Aorta (tissue), 5 donors: ENCODE measurements at places on chromosomes 16 and 17. TPM values are rescaled to one million over a fixed set of nuclear protein-coding genes. Genes with fewer than 3 reads are reported as not detected.

PPY gene
- not detected for polyA plus RNA-seq

ABCA6 gene
- polyA plus RNA-seq = 39.8 TPM

BCO1 gene
- not detected for polyA plus RNA-seq

TBC1D3 gene
- not detected for polyA plus RNA-seq

HAGHL gene
- 22.5 TPM for polyA plus RNA-seq

SPATA22 gene
- polyA plus RNA-seq = not detected

ABCC1 gene
- polyA plus RNA-seq = 30.8 TPM

ADAP2 gene
- polyA plus RNA-seq = 11.6 TPM

DOC2B gene
- polyA plus RNA-seq = 0.13 TPM

C16orf86 gene
- polyA plus RNA-seq = 3.1 TPM

DNA sequence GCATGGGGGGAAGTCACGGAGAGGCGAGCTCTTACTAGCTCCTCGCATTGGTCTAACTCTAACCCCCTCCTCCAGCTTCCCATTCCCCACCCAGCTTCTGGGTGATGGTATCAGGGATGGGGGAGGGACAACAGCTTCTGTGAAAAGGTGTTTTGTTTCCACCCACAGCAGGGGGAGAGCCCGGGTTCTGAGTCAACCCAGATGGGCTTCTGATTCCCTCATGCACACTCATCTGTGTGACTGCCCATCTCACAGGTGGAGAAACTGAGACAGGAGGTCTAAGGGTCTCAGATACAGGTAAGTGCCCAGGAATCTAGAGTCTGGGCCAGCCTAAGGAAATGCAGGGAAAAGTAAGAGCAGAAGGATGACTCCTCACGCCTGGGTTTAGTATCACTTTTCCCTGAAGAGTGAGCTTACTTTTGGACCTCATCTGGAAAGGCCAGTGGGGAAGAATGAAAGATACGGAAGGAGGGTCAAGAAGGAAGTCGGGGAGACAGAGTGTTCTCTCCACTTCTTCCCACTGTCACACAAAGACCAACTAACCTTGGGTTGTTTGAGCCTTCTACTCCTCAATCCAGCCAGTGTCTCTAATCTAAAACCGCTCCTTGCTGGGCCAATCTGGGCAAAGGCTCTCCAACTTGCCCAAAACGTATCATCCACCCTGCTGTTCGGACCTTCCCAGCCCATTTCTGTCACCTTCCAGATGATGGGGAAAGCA lies 3.1 kb upstream of the TLCD2 start:
- H3K27me3 ChIP-seq = no peaks in the 10 kb centered on the region
- H3K4me1 ChIP-seq = no peaks in the 10 kb centered on the region
- H3K4me3 ChIP-seq = no peak overlapping the region
- no peak for DNase-seq
- H3K36me3 ChIP-seq = peaks cover 4% of the 10 kb centered on the region

DNA sequence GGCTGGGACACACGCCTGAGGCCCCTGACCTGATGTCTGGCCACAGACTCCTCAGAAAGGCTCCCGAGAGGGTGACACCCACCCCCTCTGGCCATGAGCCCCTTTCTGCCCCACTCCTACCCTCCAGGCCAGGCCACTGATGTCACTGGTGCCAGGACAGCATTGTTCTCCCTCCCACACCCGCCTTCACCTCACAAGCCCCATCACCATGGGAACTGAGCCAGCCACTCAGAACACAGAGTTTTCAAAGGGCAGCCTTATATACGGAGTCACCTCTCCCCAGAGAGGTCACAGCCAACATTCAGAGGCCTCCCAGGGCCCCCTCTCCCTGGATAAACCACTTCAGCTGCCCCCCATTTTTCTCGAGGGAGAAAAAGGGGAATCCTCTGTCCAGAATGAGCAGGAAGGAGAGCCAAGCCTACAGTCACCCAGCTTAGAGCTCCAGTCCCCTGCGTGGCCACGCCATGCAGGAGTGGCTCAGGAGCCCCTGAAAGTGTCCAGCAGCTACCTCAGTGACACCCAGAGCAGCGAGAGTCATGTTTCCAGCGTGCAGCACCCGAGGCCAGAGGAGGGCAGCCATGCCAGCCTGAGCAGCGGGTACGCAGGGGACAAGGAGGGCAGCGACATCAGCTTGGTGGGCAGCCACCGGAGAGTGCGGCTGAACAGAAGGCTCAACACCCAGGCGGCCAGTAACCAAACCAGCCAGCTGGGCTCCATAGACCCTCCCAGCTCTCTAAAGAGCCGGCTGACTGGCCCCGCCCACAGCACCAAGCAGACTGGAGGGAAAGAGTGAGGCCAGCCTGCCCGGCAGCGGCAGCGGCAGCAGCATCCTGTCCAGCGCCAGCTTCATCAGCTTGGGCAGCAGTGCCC lies at the start of gene C16orf82:
TSS of gene C16orf82 (plus strand) at position 260 of the 870 bp plus-strand sequence.
- DNase-seq = no peak
- H3K4me3 ChIP-seq = no peak within 1 kb of the TSS
- no peaks in the 10 kb centered on the region for H3K4me1 ChIP-seq
- H3K27ac ChIP-seq = no peak within 1 kb of the TSS
- H3K27me3 ChIP-seq = peaks cover 1% of the 10 kb centered on the region

GRCh38 chr17:74288785-74289184 lies 14.8 kb downstream of the DNAI2 start:
- H3K4me1 ChIP-seq = no peaks in the 10 kb centered on the region
- H3K36me3 ChIP-seq = no peaks in the 10 kb centered on the region
- no peak overlapping the region for H3K4me3 ChIP-seq
- no peaks in the 10 kb centered on the region for H3K27me3 ChIP-seq

GRCh38 chr17:74042744-74043486 lies 160.6 kb upstream of the RPL38 start:
- H3K36me3 ChIP-seq = no peaks in the 10 kb centered on the region
- peak overlapping the region; percentile 19 for H3K27ac ChIP-seq
- no peaks in the 10 kb centered on the region for H3K27me3 ChIP-seq
- no peak overlapping the region for H3K4me3 ChIP-seq
- no peaks in the 10 kb centered on the region for H3K4me1 ChIP-seq

GRCh38 chr16:5026664-5027063 lies 7.1 kb downstream of the NAGPA start:
- no peak overlapping the region for H3K4me3 ChIP-seq
- no peaks in the 10 kb centered on the region for H3K4me1 ChIP-seq
- H3K27me3 ChIP-seq = no peaks in the 10 kb centered on the region
- no peak overlapping the region for H3K27ac ChIP-seq
- H3K36me3 ChIP-seq = no peaks in the 10 kb centered on the region

DNA sequence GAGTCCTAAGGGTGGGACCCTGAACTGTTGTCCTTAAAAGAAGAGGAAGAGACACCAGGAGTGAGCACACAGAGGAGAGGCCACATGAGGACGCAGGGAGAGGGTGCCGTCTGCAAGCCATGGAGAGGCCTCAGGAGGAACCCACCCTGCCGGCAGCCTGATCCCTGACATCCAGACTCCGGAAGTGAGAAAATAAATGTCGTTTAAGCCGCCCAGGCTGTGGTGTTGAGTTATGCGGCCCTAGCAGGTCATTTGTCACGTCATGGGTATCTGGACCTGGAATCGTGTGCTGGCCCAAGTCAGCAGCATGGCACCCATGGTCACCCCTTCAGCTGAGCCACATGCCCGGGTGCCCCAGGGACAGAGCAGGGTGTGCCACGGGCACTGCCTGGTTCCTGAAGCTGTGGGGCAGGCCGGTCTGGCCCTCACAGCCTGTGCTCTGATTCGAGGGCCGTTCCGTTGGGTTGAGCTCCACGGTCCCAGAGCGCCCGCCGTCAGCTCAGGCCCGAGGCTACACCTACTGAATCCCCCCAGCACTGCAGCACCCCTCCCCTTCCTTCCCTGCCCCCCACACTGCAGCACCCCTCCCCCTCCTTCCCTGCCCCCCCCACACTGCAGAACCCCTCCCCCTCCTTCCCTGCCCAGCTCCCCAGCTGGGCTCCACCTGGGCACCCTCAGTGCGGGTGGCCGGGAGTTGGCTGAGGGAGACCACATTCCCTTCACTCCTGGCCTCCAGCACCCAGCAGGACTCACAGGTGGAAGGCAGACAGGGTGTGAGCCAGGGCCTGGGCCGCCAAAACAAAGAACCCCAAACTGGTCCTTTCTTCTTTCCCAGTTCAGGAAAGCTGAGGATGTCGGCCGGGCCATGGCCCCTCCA lies 2.7 kb upstream of the CCDC57 start:
- H3K27me3 ChIP-seq = no peaks in the 10 kb centered on the region
- DNase-seq = peak; percentile 71
- no peaks in the 10 kb centered on the region for H3K36me3 ChIP-seq
- H3K4me3 ChIP-seq = no peak overlapping the region
- no peak overlapping the region for H3K27ac ChIP-seq
- H3K4me1 ChIP-seq = no peaks in the 10 kb centered on the region

- H3K27ac ChIP-seq = no peak overlapping the region
- DNase-seq = peak; percentile 78
- no peaks in the 10 kb centered on the region for H3K27me3 ChIP-seq
- H3K4me3 ChIP-seq = peak overlapping the region; percentile 61
- H3K36me3 ChIP-seq = no peaks in the 10 kb centered on the region
- no peaks in the 10 kb centered on the region for H3K4me1 ChIP-seq
Measured at GRCh38 chr16:80803339-80804055, 901 bp downstream of the CDYL2 start.

DNA sequence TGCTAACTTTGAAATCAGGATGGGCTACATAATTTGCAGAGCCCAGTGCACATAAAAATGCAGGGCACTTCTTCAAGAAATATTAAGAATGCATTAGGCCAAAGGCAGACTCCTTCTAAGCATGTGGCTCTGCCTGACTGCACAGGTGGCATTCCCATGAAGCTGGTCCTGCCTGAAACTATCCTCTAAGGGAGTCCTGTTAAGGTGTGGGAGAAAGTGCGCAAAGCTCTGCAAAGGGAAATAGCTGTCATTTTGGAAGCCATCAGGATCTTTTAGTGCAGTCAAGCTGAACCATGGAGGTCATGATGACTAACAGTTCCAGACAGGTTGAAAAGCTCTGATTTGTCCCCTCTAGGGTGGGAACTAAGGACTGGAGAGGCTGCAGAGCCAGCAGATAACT lies 41.9 kb upstream of the CRHR1 start:
- H3K27ac ChIP-seq = no peak overlapping the region
- no peak overlapping the region for H3K4me3 ChIP-seq
- DNase-seq = no peak
- no peaks in the 10 kb centered on the region for H3K27me3 ChIP-seq

- no peak overlapping the region for H3K27ac ChIP-seq
- no peaks in the 10 kb centered on the region for H3K27me3 ChIP-seq
- H3K4me1 ChIP-seq = no peaks in the 10 kb centered on the region
- H3K36me3 ChIP-seq = no peaks in the 10 kb centered on the region
- no peak overlapping the region for H3K4me3 ChIP-seq
Measured at GRCh38 chr17:6386041-6386630, 48.8 kb downstream of the AIPL1 start.

DNA sequence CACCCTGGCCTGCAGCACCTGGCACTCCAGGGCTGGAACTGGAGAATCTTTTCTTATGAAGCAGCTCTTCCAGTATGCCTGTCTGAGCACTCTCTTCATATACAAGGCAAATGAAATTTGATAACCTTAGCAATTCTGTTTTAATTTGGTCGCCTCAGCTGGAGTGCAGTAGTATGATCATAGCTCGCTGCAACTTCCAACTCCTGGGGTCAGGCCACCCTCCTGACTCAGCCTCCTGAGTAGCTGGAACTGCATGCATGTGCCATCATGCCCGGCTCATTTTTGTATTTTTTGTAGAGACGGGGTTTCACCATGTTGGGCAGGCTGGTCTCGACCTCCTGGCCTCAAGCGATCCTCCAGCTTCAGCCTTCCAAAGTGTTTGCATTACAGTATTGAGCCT lies 140.8 kb upstream of the CHMP6 start:
- H3K4me3 ChIP-seq = no peak overlapping the region
- no peak for DNase-seq
- no peaks in the 10 kb centered on the region for H3K36me3 ChIP-seq
- no peaks in the 10 kb centered on the region for H3K4me1 ChIP-seq
- H3K27ac ChIP-seq = no peak overlapping the region
- no peaks in the 10 kb centered on the region for H3K27me3 ChIP-seq

DNA sequence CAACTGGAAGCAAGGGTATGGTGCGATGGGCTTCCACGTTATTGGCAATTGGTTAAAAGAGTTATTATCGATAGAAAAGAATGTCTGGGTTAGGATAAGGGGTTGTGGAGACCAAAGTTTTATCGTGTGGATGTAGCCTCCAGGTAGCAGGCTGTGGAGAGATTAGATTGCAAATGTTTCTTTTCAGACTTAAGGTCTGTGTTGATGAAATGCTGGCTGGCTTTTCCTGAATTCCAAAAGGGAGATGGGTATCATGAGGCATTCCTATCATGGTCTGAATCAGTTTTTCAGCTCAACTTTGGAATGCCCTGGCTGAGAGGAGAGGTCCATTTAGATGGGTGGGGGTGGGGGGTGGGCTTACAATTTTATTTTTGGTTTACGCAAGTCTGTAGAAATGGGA lies 395.0 kb upstream of the RBFOX1 start:
- no peak overlapping the region for H3K27ac ChIP-seq
- no peak overlapping the region for H3K4me3 ChIP-seq
- no peaks in the 10 kb centered on the region for H3K27me3 ChIP-seq
- H3K4me1 ChIP-seq = no peaks in the 10 kb centered on the region
- DNase-seq = no peak

GRCh38 chr16:1613211-1613622 lies 1.1 kb downstream of the CRAMP1 start:
- no peaks in the 10 kb centered on the region for H3K36me3 ChIP-seq
- no peaks in the 10 kb centered on the region for H3K27me3 ChIP-seq
- H3K4me1 ChIP-seq = peaks cover 2% of the 10 kb centered on the region
- H3K27ac ChIP-seq = no peak overlapping the region

- H3K4me3 ChIP-seq = no peak overlapping the region
- H3K36me3 ChIP-seq = peaks cover 4% of the 10 kb centered on the region
- DNase-seq = no peak
- H3K27ac ChIP-seq = no peak overlapping the region
- H3K27me3 ChIP-seq = no peaks in the 10 kb centered on the region
Measured at GRCh38 chr16:71673582-71673973, 47.6 kb downstream of the MARVELD3 start.
